ENCODE measurements at places on chromosomes 4 and X. TPM values are rescaled to one million over a fixed set of nuclear protein-coding genes. Genes with fewer than 3 reads are reported as not detected.

- DNase-seq = no peak
These were observed 346.3 kb upstream of the GALNT7 start for GRCh38 chr4:172822331-172822730.

GRCh38 chr4:169253904-169254303 is 16.9 kb downstream of the SH3RF1 start:
- DNase-seq = peak; percentile 71

- DNase-seq = peak; percentile 81
These were observed 365.8 kb upstream of the TENM3 start for GRCh38 chr4:181877329-181877848.

GRCh38 chrX:39206399-39207145 is 405.3 kb downstream of the MID1IP1 start:
- DNase-seq = no peak

The RNF212 gene
- not detected for total RNA-seq
